ENCODE measurements at places on chromosomes 12 and 14.

GRCh38 chr12:16636435-16637055, 30.6 kb upstream of the LMO3 start:
- DNase-seq, result no peak

DNA sequence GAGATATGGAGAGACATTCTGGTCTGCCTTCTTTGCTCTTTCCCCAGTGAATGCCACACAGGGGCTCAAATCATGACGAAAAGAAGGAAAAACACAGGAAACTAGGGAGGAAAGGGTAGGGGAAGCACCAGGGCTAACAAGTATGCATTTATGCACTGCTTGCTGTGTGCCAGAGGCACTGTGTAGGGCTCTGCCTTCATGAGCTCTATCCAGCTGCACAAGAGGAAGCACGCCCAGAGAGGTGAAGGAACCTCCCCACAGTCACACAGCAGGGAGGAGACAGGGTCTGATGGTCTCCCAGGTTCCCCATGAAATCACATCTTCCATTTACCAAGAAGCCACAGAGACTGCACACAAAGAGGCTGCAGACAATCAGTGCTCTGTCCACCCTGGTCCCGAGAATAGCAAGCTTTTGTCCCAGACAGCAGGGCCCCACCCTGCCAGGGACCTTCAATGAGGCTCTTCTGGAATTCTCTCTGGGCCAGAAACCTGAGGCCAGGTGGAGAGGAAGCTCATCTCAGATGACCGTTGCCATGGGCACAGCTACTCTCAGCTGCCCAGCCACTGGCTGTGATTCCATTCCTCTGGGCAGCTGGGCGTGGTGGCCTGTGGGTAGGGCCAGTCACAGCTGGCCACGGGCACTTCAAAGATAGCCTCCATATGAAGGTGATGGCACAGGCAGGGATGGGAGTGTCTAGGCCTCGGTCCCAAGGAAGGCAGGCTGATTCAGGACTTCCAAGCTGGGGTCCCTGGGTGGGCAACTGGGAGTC, 7.3 kb upstream of the TRPV4 start:
- peak; percentile 25 for DNase-seq

DNA sequence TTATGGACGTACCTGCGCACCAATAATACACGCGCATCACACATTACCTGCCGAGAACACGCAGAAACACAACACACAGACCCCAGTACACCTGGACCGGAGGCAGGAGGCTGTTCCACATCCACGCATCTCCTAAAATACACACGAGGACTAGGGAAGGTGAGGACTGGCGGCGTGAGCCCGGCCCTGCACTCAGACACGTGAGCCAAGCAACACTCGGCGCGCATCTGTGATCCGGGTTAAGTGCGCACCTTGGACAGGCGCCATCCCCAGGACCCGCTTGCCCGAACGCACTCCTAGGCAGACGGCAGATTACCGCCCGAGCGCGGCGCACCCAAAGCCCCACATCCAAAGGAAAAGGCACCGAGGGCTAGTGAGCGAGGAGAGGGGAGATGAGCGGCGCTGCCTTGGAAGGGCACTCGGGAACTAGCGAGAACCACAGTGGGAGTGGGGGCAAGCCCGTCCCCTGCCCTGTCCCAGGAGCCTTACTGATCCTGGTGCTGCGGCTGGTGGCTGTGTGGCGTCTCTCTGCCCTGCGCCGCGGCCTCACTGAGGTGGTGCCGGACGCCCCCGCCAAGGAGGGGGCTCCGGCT, 417 bp downstream of the GLS2 start:
- no peak for DNase-seq

DNA sequence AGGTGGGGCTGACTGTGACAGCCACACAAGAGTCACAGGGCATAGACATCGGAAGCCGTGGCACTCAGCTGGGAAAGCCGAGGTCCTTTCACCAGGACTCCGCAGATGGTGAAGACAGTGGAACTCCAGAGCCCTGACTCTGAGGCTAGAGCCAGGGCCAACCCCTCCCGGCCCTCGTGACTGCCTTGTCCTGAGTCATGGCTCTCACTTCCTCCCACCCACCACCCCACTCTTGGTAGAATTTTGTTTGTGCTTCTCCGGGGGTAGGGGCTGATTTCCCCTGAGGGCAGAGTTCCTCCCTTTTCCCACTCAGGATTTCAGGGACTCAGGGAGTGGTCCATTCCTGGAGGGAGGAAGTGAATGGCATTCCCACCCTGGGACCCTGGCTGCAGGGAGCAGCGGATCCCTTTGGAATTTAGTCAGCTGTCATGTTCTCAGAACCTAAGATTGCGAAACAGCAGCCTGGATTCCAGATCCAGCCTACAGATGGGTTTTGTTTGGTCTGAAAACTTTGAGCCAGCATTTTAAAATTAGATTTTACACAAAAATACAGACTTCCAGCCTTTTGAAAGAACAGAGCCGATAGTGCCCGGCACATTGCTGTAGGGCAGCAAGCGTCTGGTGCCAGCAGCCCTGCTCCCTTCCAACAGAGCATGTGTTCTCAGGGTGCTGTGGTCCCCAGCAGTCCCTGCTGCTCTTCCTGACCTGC, 50.7 kb downstream of the TPCN1 start:
- no peak for DNase-seq

DNA sequence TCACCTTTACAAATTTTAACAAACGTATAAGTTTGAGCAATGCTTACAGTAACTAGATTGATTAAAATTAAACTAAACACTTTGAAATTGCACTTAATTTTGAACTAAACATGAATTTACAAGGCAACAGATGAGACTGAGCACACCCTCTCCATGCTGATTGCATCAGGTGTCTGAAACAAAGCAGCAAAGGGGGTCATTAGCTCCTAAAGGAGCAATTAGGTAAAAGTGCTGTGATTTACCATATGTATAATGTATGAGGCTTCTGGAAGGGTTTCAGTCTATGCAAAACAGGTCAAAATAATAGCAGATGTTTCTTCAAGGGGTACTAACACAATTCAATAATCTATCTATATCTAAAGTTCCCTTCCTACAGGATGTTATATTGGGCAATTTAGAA, 98.8 kb upstream of the LMNTD1 start:
- no peak for DNase-seq

- no peak for DNase-seq
These were observed 45.3 kb upstream of the PTHLH start for GRCh38 chr12:28017873-28018255.

- no peak for DNase-seq
These were observed 237.6 kb upstream of the AMIGO2 start for GRCh38 chr12:47317175-47317915.

DNA sequence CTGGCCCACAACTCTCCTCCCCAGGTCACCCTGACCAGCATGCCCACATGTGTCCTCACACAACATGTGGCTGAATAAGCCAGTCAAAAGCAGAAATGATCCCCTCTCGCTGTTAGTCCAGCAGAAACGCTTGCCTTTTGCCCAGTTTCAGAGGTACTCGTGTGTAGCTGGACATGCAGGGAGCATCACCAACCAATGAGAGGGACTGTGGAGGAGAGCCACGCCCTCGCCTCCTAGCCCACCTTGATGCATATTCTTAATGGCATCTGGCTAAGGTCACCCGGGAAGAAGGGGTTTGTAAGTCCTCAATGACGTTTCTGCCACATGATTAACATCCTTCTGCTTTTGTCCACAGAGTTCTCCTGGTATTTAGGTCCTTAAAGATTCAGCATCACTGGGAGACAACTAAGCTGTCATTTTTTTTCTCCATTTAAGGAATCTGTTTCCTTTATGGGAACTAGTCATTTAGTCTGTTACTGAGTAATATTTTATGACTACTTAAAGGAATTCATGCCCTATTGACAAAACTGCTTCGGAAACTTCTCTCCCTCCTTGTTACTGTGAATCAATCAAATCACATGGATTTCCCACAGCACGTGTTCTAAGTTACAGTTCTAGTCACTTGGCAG, 134.0 kb downstream of the GCH1 start:
- DNase-seq, result no peak

DNA sequence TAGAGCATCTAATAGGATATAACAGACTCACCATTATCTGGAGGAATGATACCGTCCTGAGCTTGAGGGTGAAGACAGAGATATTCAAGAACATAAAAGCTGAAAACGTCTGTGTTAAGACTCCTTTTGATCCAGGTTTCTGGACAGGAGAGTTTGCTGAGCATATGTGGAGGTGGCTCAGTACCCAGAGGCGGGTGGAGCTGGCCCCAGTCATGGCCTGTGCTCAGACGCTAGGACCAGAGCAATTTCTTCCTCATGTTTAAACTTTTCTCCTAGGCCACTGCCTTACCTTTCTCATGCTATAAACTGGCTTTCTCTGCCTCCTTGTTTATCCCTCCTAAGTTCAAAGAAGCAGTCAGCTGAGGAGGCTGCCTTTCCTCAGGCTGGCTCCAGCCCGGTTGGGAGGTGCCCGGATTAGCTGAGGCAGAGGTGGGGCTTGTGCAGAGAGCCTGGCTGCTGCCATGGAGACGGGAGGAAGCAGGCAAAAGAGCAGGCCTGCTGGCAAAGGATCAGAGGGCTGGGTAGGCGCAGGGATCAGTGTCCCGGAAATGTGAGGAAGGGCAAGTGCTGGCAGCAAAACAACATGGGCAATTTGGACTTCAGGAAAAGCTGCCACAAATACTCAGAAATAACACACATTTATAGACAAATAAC, 13.7 kb downstream of the COA8 start:
- DNase-seq, result peak; percentile 26

DNA sequence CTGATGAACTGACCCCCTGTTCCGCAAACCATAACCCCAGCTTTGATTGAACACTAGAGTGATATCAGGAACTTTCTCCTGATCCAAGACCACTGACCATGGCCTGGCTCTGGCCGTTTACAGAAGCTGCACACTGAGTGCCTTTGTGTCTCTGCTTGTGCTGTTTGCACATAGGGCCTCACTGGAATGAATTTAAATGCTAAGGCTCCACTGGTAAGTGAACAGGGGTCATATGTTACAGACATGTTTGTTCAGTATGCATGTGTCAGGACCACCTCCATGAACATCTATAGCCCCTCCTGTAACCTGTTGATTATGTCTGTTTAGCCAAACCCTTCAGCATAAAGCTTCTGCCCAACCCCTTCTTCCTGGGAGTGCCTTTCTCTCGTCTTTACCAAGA, 1239.8 kb downstream of the TMEM121 start:
- no peak for DNase-seq

DNA sequence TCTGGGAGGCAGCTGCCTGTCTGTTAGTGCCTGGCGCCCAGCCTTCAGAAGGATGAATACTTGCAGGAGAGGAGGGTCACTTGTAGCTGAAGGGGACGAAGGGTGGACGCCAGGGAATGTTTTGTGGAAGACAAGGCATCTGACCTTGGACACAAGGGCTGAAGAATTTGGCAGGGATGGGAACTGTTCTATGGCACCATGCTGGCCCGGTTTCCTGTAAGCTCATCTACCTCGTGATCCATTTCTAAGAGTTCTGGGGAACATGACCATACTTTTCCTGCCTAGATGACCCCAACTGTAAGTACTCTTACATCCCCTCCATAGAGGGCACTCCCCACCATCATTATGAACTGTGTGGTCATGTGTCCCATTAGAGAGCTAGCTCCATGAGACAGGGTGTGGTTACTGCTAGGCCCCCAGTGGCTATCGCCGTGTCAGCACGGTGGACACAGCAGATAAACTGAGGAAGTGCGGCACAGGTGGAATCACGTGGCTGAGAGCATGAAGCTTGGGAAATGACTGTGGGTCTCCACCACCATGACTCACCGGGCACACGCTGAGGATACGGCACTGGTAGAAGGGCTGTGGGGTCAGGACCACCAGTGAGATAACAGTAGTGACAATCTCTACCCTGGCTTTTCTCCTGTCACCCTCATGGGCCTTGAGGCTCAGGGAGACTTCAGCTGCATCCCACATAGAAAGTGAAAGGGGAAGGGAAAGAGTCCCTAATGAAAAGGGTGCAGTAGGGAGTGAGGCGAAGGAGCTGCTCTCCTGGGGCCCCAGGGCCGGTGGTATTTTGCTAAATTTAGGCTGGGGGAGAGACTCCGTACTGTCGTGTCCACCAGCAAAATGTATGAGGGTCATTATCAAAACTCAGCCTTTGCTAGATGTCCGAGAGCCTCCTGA, 252.6 kb downstream of the FOXN3 start:
- DNase-seq, result no peak

DNA sequence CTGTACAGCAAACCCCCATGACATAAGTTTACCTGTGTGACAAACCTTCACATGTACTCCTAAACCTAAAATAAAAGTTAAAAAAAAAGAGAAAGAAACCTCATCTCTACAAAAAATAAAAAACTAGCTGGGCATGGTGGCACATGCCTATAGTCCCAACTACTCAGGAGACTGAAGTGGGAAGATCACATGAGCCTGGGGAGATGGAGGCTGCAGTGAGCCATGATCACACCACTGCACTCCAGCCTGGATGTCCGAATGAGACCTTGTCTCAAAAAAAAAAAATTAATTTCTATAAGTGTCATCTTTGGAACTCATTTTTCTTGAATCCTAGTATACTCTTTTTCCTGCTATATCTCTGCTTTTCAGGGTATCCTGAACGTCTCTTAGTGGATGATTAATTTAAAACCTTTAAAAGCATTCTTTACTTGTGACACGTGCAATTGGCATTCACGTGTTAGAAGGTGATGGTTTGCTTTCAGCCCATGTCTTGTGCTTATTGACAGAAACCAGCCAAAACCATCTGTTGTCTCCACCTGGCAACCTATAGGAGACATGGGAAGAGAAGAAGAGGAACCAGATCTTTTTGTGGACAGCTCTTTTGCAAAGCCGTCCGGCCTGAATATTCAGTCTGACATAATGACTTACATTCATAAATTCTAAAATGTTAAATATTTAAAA, 30.6 kb upstream of the PPFIBP1 start:
- DNase-seq, result no peak

DNA sequence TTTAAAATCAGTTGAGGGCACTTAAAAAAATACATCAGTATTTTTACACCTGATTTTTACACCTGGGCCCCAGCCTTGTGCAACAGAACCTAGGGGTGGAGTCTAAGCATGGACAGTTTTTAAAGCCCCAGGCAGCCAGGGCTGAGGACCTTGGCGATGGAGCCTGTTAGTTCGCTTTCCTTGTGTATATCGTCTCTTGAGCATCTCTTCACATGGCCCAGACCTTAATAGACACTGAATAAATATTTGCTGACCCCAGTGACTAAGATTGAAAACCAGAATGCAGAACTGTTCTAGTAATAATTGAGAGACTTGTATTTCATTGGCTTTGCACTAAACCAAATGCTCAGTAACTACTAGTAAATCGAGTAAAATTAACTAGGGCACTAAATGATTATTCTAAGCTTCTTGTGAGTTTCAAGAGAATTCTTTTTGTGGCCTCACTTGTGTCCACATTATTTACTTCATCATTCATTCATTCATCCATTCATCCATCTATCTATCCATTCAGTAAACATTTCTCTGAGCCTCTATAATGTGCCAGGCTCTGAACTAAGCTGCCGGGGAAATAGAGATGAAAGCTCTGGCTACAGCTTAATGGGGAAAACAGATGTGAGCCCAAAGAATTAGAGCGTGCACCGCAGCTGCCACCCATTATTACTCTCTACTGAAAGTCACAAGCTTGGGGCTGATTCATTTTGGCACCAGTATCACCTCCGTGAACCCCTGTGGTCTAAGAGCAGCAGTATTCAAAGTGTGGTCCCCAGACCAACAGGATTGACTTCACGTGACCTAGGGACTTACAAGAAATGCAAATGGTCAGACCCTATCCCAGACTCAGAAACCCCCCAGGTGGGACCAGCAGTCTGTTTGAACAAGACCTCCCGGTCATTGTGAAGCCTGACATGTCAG, 30.7 kb upstream of the BCL7A start:
- no peak for DNase-seq

- no peak for DNase-seq
These were observed 3.6 kb upstream of the MORN3 start for GRCh38 chr12:121673013-121673511.

Data from C1 segment of cervical spinal cord (tissue), 14 donors.